ENCODE measurements at places on chromosomes 13 and 19.
A peak's percentile ranks its signal among the peaks of the same experiment; 100 is the strongest.

- DNase-seq = no peak
Measured at GRCh38 chr19:16613841-16614240, 14.2 kb downstream of the MED26 start.

DNA sequence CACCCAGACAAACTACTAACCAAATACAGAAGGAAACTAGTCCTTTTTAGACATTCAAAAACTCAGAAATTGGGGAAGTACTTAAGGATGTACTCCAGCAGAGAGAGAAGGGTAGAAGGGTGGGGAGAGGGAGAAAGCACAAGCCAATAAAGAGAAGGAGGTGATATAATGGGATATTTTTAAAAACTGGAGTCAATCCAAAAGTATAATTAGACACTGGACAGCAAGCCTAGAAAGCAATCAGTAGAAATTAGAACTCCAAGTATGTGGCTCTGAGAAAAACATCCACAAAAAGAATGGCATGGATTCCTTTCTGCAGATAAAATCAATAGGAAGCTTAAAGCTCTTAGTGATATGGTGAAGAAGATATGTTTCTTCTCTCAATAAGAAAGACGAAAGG lies 55.8 kb downstream of the PEPD start:
- DNase-seq = no peak

DNA sequence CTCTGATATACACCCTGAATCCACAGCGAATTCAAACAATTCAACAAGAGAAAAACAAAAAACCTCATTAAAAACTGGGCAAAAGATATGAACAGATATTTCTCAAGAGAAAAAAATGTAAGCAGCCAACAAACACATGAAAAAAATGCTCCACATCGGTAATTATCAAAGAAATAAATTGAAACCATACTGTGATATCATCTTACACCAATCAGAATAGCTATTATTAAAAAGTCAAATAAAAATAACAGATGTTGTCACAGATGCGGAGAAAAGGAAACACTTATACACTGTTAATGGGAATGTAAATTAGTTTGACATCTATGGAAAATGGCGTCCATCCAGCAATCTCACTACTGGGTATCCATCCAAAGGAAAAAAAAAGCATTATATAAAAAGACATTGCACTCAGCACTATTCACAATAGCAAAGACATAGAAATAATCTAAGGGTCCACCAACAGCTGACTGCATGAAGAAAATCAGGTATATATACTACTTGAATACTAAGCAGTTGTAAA lies 1495.0 kb upstream of the PCDH20 start:
- DNase-seq = no peak

- no peak for DNase-seq
Measured at GRCh38 chr13:42926043-42926442, 66.0 kb downstream of the EPSTI1 start.

DNA sequence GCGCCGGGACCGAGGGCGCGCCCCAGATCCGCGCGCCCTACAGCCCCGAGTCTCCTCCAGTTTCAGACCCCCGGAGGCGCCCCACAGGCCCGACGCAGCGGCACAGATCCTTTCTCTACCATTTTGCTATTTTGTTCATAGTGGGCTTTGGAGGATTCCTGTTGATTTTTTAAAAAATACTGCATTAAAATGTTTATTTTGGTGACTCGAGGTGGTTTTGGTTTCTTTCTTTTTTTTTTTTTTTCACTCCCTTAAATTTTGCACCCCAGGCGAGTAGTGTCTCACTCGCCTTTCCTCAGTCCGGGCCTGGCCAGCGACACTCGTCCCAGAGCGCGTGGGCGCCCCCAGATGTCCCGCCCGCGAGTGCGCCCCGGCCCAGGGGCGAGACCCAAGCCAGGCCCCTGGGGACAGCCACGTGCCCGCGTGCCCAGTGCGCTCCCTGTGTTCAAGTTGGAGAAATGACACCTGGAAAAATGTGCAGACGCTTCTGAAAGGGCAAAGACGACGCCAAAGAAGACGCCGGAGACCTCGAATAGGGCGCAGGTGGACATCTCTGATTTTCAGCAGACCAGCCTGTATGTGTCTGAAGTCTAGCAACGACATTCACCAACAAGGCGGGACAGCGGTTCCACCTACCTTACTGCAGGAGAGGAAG lies 471 bp upstream of the INSR start:
- no peak for DNase-seq

- peak; percentile 37 for DNase-seq
Measured at GRCh38 chr13:51759240-51759639, 44.7 kb downstream of the DHRS12 start.

GRCh38 chr13:70311191-70311590 lies 202.9 kb upstream of the KLHL1 start:
- no peak for DNase-seq

GRCh38 chr19:46818812-46819211 lies 30.4 kb upstream of the SLC1A5 start:
- peak; percentile 43 for DNase-seq

DNA sequence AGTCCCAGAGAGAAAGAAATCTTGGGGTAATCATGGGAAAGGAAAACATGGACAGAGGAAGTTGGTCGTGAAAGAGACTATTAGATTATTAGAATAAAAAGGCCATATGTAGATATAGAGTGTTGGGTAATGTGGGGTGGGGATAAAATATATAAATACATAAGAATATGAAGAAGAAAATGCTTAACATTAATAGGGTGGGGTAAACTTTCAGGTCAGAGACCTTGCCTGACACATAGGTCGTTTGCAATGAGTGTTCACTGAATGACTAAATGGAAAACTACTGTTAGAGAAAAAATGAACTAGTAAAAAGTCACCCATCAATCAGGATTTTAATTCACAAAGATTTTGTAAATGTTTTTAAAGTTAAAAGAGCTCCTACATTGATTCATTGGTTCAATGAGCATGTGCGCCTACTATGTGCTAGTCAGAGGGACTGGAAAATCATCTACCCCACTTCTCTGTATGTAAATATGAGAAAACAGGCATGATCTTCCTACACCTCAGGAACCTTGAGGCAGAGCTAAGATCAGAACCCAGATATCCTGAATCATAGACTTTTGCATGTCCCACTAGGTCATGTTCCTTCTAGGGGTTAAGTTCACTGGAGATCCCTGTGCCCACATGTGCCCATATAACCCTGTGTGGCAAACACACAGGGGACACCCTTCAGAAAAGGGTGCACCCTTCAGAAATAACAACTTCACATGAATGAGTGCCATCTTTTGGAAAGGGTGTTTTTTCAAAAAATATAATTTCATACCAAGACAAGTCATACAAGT lies 24.6 kb upstream of the KLF12 start:
- DNase-seq = no peak

DNA sequence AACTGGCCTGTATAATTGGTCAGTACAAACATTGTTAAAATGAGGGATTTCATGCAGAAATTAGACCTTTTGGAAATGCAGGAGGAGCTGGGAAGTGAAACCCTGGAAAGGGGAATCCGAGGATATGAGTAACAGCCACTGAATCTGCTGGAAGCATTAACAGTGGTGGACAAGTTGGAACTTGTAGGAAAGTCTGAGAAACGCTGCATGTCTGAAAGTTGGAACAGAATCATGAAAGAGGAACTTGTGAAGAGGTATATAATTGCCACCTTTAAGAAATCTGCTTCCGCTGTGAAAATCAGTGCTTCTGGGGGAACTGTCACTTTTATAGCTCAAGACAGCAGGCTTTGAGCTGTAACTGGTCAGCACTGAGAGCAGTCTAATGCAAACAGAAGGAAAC lies 716.5 kb upstream of the PRR20A start:
- DNase-seq = no peak

DNA sequence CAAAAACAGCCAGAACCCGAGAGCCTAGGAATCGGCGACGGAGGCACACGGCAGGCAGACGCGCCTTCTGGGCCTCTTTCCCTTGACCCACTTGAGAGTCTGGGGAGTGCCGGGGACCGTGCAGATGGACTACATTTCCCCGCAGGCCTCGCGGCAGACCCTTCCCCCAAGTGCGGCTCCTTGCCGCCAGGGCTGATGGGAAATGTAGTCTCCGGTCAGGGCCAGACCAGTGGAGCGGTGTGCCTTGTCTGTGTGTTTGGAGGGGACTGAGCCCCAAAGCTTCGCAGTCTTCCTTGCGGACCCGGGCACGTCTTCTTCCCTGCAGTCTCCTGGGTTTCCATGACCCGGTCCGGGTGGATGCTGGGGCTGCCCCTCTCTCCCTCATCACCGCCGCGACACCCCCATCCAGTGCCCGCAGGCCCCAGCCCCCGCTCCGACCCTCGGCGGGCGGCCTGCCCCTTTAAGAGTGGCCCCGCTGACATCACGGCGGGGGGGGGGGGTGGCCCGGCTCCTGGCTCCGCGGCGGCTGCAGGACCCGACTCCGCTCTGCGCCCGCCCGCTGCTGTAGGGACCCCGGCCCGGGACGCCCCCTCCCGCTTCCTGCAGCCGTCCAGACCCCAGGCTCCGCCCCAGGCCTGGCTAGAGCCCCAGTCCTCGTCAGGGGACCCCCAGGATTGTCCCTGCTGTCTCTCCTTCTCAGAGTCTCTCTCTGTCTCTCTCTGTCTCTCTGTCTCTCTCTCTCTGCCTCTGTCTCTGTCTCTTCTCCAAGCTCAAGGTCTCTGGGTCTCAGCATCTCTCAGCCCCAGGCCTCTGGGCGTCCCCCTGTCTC lies 758 bp upstream of the CACNG7 start:
- peak; percentile 31 for DNase-seq

DNA sequence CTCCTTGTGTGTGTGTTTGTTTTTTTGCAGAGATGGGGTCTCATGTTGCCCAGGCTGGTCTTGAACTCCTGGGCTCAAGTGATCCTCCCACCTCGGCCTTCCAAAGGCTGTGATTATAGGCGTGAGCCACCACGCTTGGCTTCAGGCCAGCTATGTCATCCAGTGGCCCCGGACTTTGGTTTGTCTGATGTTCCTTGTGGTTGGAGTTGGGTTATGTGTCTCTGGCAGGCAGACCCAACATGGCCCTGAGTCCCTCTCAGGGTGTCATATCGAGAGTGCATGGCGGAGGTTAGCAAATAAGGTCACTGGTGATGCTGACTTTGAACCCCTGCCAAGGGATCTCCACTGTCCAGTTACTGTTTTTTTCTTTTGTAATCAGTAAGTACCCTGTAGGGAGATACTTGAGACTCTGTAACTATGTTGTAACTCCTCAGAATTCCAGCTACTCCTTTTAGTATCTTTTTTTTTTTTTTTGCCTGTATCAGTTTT lies 37.3 kb downstream of the SMARCA4 start:
- peak; percentile 61 for DNase-seq

- peak; percentile 65 for DNase-seq
Measured at GRCh38 chr13:95099541-95099940, 201.7 kb downstream of the ABCC4 start.

DNA sequence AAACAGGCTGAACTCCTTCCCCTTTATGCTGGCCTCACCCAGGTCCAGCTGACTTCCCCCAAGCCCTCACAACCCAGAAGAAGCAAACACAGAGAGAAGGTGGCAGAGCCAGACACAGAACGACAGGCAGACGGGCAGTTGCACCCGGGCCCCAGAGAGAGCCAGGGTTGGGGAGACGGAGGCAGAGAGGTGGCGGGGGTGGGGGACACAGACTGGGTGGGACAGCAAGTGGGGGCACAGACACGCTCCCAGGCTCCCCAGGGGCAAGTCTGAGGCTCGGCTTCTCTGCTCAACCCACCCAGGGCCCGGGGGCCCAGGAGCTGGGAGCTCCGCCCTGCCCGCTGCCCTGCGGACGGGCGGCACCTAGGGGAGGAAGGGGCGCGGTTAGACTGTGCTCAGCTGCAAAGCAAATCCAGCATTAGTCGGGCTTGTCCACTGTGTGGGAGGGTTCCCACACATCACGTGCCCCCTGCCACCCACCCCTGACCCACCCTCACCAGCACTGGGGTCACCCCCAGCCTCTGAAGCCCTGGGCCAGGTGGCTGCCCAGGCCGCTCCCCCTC lies 31.3 kb upstream of the ASF1B start:
- DNase-seq = no peak

DNA sequence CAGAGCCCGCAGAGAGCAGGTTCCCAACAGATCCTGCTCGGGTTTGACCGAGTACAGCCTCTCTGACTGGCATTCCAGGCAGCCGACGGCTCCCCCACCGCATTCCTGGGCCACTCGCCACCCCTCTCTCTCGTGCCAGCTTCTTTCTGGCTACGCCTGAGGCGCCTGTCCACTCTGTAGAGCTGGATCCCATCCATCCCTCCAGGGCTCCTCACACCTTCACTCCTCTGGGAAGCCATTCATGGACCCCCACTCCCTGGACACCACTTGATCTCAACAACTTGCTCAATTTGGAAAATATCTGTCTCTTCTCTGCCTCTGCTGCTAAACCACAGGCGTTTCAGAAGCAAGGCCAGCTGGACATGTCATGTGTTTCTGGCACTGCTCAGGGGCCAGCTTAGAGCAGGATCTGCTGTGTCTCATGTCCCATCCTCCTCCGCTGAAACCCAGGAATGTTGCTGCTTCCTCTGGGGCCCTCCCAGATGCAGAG lies 30.6 kb upstream of the ATP1A3 start:
- DNase-seq = peak; percentile 27

DNA sequence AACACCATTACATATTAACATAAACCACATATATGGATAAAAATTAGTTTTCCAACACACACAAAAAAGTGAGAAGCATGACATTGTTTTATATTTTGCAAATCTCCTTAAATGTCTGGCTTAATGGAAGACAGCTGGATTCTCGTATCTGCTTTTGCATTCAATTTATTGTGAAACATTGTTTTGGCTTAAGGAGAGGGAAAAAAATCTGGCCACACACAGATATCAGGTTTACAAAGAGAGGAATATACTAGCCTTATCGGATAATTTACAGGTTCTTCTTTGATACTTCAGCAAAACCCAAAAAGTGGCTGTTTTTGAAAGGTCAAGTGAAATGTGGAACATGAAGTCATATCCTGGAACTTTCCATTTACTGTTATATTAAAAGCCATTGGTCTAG lies 523.5 kb upstream of the ARGLU1 start:
- no peak for DNase-seq

DNA sequence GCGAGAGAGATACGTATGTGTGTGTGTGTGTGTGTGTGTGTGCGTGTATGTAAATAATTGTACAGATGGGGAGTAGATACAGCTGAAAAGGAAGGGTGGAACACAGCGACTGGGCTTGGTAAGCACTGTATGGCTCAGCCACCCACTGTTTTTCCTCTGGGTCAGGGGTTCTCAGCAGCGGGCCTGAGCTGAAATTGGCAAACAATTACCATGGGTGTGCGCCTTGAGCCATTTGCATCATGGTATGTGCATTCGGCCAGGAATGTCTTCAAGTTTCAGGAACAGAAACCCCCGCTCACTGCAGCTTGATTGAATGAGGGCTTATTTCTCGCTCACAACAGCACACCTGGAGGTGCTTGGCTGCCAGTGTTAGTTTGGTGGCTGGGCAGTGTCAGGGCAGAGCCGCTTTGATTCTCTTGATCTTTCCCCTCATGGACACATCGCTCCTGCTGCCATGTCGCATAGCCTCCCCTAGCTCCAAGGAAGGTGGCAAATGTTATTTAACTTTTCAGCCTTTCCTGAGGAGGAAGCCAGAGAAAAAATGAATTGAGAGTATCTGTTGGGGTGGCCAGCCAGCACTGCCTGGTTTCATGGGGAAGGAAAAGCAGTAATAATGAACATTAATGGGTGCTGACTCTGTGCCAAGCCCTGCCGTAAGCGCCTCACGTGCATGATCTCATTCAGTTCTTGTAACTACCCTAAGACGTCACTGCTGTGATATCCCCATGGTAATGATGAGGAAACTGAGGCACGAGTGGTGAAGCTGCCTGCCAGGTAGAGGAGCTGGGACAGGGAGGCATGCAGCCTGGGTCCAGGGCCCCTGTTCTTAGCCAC lies 126.9 kb downstream of the SIPA1L3 start:
- no peak for DNase-seq

Data from amniotic epithelial cell (primary cell).